ENCODE measurements at places on chromosomes 3 and 15.
A peak's percentile ranks its signal among the peaks of the same experiment; 100 is the strongest.

DNA sequence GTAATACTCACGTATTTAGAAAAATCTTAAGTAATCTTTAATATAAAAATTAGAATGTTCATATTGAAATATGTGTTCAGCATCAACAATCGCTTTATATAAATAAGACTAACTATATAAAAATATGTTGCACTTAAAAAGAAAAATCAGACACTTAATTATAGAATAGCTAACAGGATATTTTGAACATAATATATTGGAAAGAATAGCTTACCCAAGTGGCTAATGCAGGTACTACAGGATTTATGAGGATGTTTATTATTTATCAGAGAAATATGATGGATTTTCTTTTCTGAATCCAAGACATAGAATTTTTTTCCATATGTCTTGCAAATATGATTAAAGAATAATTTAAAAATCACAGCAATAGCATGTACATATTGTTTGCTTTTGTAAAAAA is 567.9 kb upstream of the GBE1 start:
- no peak for DNase-seq

- DNase-seq = no peak
Measured at GRCh38 chr3:18378218-18378617, 46.9 kb downstream of the SATB1 start.

DNA sequence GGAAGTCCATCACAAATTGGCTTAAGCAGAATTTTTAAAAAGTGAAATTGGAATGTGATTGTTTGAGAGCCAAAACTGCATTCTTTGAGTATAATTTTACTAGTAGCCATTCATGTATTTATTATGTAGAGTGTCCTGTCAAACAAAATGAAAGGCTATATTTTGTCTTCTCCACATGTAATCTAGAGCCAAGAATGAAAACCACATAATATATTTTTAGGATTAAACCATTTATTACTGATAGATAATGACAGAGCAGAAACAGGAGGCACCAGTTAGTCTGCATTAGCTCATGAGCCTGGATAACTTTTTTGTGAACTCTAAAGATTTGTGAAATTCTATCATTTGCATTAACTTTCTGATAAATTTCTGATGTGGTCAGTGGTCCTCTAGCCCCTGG is 130.2 kb downstream of the FILIP1L start:
- no peak for DNase-seq

DNA sequence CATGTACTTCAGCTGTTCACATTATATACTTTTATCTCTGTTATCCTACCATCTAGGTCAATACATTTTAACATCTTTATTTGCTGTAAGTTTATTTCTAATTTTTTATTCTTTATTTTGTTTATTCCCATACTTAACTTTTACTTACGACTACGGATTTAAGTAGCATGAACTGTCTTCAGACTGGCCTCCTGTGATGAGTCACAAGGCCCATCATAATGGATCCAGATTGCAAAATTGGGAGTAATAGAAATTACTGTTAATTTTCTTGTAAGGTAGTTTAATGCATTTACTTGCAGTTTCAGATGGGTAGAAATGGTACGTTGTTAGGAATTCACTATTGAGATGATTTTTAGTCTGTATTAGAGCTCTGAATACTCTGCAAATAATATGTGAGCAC is 45.9 kb downstream of the PPARG start:
- no peak for DNase-seq

DNA sequence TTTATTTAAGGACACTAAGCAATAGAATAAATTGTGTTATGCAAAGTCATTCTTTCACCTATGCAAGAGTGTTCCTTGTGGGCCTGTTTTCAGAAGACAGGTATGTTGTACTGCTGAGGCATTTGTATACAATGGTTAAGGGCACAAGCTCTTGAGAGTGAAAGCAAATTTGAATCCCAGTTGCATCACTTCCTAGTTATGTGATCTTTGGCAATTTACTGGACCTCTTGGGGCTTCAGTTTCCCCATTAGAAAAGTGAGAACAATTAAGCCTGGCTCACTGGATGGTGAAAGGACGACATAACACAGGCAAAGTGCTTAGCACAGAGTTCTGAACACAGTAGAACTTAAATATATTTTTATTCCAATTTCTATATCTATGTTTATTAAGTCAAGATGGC is 117.4 kb downstream of the EFHB start:
- no peak for DNase-seq

DNA sequence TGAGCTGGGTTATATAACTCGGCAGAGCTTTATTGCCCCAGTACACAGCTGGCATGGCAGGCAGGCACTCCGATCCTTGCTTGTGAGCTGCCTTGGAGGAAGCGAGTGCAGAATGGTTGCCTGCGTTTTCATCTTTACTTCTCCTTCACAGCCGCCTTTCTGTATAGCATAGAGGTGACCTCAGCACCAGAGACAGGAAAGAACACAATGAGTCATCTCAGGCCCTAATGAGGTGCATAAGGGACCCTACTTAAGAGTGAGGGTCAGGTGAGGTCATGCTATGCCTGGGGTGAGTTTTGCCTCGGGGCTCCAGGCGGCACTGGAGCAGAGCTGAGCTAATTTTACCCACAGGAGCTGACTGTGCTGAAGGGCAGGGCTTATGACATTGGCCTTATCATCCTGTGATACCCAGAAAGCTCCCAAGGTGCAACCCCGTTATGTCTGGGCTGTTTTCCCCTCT is 43.5 kb downstream of the LPP start:
- DNase-seq = no peak

GRCh38 chr15:60115579-60116380 is 111.7 kb downstream of the FOXB1 start:
- DNase-seq = no peak

GRCh38 chr3:184429786-184430185 is 49.9 kb downstream of the CHRD start:
- no peak for DNase-seq

DNA sequence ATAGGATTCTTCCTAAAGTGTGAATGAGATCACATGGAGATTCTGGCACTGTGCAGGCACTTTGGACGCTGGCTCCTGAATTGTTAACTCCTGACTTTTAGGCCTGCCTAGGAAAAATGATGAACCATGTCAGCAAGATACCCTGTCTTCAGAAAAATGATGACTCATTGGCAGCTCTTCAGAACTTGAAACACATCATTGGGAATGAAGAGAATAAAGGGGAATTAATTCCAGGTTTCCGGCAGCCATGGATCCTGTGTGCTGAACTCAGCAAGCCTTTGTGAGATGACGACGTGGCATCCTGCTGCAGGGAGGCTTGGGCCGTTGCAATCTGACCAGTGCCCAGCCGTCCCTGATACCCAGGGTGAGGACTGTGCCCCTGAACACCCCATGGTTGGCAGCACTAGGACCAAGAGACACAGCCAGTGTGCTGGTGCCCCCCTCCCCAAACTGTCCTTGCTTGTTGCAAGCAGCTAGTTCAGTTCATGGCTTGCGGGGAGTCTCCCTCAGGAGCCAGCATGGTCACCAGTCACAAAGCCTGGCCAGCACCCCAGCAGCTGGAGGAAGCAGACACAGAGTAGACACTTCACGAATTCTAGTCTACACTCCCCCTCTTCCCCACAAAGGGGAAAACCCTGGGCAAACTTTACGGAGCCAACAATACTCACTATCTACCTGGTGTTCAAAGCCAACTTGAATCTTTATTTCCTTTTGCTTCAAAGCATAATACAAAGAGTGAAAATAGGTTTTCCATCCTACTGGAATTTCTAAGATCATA is 7.8 kb upstream of the LIPC start:
- DNase-seq = no peak

- DNase-seq = no peak
Measured at GRCh38 chr3:14064910-14065309, 59.8 kb downstream of the CHCHD4 start.

GRCh38 chr3:18237251-18238005 is 187.7 kb downstream of the SATB1 start:
- no peak for DNase-seq

- no peak for DNase-seq
Measured at GRCh38 chr15:31407376-31407775, 80.7 kb downstream of the KLF13 start.

- no peak for DNase-seq
Measured at GRCh38 chr3:99218468-99218867, 317.0 kb upstream of the DCBLD2 start.

GRCh38 chr15:39598186-39598850 is 17.4 kb downstream of the THBS1 start:
- DNase-seq = no peak

DNA sequence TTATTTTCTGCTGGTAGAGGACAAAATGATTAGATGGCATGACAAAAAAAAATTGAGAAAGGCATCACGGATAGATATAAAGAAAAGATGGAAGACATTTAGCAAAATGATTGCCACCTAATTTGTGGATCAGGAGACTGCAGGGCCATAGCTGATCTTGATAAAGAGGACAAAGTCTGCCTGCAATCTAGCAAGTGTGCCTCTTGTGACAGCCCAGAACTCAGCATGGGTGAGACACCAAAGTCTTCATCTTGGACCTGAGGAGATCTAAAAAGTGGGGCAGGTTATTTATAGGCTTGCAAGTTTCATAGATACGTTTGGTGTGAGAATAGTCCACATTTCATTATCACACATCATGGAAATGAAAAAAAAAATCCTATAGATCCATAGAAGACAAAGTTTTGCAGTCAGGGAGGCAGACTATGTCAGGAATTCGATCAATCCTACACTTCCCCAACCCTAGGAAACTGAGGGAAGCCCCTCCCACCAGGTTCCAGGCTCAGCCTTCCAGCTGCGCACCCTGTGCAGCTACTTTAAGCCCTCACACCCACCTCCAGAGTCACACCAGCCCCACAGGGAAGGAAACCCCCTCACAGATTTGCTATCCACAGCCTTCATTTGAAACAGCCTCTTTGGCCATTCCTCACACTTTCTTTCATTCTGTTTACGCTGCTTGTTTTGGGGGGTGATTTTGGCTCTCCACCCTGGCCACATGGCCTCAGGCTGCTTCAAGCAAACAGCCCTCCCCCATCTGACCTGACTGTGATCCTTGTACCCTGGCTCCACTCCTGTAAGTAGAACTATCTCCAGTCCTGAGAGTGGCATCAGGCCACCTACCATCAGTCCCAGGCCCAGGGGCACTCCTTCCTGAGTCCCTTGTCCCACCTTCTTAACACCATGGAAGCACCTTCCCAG is 28.1 kb upstream of the KLHL6 start:
- no peak for DNase-seq

- no peak for DNase-seq
Measured at GRCh38 chr3:159788291-159788690, 200.3 kb upstream of the IL12A start.

- DNase-seq = peak; percentile 86
Measured at GRCh38 chr3:186209810-186210752, 101.2 kb upstream of the ETV5 start.

All from body of pancreas (tissue), 4 donors.